ENCODE measurements at places on chromosomes 6 and 20.

DNA sequence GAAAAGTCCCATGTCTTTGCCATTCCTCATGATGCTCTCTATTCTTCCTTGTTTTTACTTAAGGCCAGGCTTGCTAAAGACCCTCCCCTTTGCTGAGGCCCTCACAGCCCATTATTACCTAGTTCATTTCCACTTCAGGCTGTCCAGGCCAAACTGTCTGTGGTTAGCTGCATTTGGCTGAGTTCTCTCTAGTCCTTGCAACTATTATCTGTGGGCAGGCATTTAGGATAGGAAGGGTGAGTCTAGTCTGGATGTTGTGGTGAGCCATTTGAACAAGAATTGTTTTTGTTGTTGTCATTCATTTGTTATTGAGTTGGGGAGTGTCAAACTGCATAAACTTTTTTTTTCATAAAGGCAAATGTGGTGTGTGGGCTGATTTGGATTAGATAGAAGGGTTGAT is 182.4 kb downstream of the CD109 start:
- no peak for DNase-seq

DNA sequence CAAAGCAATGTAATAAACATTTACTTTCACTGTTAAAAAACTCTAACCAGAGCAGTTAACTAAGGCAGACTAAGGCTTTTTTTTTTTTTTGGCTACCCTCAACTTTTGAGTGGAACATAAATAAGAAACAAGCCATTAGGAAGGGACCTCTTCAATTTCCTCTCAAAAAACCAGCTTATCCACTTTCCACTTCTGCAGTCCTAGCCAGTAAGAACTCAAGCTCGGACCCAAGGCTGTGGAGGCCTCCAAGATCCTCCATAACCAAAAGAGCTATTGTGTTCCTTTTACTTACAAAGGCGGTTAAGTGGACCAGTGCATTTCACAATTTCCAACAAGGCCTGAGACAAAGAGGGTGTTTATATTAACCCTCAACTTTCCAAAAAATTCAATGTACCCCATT is 5.3 kb downstream of the KCNK5 start:
- DNase-seq, result no peak

DNA sequence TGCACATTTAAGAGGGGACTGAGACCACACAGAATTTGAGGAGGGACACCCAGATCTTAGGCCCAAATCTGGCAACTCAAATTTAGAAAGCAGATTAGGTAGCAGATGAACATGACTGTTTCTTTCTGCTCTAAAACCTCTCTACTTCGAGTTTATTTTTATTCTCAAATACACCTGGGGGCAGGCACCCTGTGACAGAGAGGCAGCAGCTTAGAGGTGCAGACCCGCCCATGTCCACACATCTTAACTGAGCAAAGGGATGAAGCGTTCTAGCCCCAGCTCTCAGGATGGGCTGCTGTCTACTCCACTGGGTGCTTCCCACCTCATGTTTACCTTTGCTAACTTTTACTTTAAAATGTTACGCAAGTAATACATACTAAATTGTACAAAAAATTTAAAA is 125.0 kb downstream of the SLC23A2 start:
- no peak for DNase-seq

GRCh38 chr20:45311589-45312211 is 3.6 kb upstream of the MATN4 start:
- DNase-seq, result no peak

Data from astrocyte of the cerebellum (primary cell).